ENCODE measurements at places on chromosomes 6 and 20.

- DNase-seq: no peak
Measured at GRCh38 chr20:8148501-8148900, 16.4 kb downstream of the PLCB1 start.

DNA sequence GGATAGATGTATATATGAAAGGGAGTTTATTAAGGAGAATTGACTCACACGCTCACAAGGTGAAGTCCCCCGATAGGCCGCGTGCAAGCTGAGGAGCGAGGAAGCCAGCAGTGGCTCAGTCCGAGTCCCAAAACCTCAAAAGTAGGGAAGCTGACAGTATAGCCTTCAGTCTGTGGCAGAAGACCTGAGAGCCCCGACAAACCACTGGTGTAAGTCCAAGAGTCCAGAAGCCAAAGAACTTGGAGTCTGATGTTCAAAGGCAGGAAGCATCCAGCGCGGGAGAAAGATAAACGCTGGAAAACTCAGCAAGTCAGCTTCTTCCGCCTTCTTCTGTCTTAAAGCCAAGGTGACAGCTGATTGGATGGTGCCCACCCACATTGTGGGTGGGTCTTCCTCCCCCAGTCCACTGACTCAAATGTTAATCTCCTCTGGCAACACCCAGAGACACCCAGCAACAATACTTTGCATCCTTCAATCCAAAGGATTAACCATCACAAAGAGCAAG is 102.6 kb upstream of the GJE1 start:
- no peak for DNase-seq

DNA sequence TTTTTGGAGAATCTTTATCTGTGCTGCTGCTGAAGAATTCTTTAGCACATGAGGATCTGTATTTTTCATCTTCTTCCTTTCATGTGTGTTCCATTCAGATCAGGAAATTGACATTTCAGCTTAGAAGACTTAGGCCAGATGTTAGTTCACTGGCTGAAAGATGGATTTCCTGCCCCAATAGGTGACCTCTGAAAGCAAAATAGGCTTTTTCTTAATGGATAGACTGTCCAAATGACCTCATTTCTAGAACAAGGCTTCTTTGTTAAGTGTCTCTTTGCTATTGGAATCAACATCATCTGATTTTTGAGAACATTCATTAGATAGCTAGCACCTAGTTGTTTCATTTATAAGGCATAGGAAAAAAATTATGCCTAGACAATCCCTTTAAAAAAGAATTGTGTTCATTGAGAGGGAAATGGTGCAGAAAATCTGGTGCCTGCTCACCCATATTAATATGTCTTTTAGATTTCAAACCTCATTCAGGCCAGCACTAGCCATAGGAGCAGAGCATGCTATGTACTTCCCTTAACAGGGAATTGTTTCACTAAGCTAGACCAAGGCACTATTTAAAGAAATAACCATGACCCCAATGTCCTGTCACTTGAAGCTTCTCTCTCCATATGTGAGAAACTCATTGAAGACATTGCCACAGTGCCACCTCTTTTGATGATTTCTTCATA is 13.6 kb upstream of the SASH1 start:
- DNase-seq: no peak

DNA sequence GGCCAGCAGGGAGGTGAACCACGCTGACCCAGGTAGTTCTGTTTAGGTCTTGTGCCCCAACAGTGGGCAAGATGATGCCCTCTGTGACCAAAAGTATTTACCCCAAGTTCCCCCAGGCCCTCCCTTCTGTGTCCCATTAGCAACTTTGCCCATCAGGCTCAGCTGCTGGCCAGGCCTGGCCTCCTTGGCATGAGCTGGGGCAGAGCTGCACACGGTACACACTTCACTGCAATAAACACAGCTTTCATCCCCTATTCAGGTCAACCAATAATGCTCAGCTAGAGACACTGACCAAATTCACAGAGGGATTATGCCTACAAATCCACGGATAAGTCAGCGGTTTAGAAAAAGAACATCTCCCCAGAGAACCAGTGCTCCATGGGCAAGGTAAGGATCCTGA is 103.7 kb downstream of the SLC23A2 start:
- no peak for DNase-seq

DNA sequence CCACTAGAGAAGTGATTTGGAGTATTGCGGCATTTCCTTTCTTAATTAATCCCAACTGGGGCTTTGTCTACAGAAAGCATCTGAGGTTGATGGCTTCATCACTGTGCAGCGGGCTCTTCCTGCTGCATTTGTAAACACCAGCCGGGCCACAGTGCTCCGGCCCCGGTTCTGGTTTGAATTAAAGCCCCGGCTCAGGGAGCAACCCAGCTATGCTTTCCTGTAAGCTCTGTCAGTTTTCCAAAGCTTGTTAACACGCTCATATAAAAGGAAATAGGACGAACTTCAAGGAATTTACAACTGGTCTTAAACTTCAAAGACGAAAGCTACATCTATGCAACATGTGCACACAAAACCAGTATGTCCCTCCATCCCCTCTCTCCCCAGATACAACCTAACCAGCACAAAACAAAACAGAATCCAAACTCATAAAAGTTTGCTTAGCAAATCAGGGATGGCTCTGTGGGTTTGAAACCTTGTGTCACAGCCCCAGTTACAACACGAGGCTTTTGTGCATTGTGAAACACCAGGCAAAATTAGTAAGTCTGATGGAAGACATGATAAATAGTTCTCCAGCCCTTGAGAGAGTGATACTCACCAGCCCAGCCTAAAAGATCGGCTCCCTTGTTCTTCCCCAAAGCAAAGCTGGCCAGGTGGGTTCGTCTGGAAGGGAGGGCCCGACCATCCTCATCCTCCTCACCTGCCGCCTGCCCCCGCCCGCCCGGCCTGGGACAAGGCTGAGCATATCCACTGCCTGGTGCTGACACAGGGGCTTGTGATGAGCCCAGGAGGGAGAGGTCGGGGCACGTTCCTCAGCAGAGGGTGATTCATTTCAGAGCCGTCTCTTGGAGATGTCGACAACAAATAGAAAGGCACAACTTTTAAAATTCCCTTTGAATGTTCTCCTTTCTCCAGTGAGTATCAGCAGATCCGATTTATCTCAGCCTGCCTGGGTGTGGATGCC is 197.9 kb downstream of the TFAP2C start:
- DNase-seq: no peak

Measured in mesenteric fat pad (tissue), 1 donor.